ENCODE measurements at places on chromosomes 12 and 14.

- DNase-seq: no peak
These were observed 98.7 kb upstream of the PLXNC1 start for GRCh38 chr12:94049718-94050117.

GRCh38 chr14:98218218-98218617, 1053.8 kb downstream of the BCL11B start:
- DNase-seq: no peak

DNA sequence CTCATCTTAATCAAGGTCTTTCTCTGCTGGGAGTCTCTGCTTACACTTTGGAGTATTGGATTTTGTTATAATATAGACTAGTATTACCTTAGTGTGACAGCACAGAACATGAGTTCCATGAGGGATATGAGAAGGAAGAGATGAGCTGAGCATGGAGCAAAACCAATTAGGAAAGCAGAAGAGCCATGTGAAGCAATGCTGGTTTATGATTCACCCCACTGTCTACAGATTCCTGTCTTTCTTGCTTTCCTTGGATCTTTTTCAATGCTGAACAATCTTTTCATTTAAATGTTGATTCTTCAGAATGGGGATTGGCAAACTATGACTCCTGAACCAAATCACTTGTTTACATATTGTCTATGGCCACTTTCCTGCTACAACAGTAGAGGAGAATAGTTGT, 70.4 kb upstream of the KITLG start:
- DNase-seq: no peak

GRCh38 chr14:24903337-24903736, 146.6 kb downstream of the STXBP6 start:
- DNase-seq: peak; percentile 38

DNA sequence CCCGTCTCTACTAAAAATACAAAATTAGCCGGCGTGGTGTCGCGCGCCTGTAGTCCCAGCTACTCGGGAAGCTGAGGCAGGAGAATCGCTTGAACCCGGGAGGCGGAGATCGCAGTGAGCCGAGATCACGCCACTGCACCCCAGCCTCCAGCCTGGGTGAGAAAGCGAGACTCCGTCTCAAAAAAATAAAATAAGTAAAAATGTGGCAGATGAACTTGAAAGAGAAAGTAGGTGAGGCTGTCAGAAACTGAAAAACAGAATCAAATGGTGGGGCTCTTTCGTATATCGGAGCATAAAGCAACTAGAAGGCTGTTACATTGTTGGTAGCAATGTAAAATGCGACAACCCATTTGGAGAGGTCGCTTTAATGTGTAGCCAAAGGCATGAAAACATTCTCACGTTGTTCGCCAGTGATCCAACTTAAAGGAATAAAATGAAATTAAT, 767 bp upstream of the CCNT1 start:
- peak; percentile 8 for DNase-seq

DNA sequence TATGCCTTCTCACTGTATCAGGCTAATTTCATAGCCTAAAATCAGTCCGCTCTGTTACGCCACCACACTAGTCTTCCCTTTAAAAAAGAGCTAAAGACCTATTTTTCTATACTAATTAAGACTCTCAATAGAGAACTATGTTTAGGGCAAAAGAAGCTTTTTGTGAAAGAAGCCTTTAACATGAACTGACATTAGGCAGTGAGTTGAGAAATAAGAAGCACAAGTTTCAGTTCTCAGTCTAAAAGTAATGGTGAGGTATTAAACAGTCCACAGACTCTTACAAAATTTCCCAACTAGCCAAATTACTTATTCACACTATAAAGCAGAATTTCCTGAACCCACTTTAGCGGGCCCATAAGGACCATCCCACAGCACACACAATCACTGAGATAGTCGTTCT, 93.7 kb downstream of the SOX5 start:
- DNase-seq: no peak

- DNase-seq: no peak
These were observed 17.8 kb downstream of the SLC38A2 start for GRCh38 chr12:46354802-46355199.

- peak; percentile 30 for DNase-seq
These were observed 908 bp downstream of the ENTPD5 start for GRCh38 chr14:74018174-74018585.

DNA sequence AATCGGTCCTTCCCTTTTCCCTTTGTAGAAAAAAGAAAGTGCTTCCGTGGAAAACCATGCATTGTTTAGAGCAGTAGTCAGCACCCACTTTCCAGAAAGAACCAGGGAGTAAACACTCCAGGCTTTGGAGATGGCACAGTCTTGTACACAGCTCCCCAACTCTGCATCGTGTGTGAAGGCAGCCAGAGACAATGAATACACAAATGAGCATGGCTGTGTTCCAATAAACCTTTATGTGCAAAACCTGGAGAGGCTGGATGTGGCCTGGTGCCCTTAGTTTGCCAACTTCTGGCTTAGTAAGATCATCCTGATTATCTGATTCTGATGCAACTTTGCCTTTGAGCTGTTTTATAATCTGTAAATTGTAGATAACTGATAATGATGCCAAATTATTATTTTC, 463.4 kb upstream of the TMEM132C start:
- no peak for DNase-seq

- peak; percentile 11 for DNase-seq
These were observed 18.1 kb upstream of the IAPP start for GRCh38 chr12:21354641-21355040.

DNA sequence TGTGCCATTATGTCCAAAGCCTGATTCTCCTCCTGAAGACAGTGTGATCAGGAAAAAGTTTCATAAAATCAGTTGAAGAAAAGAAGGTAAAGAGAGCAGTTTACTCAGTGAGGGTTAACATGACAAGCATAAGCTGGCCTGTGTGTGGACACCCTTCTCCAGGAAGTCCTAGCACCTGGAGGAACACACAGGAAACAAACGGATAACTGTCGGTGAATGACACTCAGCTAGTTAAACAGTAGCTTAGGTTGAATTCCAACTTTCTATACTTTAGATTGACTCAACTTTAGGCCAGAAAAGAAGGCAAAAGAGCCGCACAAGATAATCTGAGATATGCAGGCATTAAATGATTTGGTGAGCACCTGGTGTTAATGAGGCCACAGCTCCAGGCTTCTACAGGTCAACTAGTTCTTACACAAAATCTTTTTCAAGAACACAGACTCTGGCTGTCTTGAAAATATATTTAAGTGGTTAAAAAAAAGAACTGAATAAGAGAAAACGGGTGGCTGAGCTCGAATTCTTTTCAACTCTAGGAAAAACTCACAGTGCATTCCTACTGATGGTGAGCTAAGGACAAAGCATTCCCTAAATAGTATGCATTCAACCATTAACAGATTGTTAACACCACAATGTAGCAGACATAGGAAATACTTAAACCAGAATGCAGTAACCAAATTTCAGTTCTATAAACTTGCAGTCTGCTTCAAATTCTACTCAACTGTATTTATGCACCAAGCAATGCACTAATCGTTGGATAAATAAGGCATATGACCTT, 56.9 kb upstream of the TSPAN8 start:
- no peak for DNase-seq

- DNase-seq: no peak
These were observed 386.8 kb downstream of the TMEM121 start for GRCh38 chr14:105913221-105913620.

- no peak for DNase-seq
These were observed 733 bp downstream of the TTC7B start for GRCh38 chr14:90815572-90815821.

DNA sequence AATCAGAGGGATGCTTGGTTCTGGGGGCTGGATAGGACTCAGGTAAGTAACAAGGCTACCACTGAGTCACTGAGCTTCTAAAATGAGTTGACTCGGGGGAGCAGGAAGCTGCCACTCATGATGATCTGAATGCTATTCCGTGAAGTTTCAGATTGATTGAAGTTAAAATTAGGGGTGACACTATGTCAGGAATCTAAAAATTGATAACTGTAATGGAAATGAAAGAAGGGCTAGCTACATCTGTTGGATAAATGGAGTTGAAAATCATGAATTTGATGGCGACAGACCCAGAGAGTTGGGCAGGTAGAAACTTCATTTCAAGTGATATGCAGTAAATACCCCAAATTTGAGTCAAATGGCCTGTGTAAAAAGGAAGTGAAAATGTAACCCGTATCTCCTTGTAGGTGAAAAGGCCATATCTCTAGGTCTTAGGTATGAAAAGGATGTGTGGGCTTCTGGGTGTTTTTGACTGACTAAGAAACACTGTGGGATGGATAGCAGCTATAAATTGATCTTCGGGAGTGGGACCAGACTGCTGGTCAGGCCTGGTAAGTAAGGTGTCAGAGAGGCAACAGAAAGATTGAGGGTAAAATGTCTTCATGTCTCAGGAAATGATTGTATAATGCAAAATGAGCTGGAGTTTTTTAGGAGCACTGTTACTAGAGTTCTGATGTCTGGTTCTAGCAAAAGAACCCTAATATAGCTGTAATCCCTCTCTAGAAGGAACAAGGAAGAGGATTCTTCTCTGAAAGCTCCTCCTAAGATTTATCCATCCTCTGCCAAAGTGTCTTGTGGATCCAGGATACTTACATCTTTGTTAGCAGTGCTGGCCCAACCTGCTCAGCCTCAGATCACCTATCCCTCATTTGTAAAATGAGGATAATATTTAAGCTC, 57.3 kb downstream of the DAD1 start:
- no peak for DNase-seq

DNA sequence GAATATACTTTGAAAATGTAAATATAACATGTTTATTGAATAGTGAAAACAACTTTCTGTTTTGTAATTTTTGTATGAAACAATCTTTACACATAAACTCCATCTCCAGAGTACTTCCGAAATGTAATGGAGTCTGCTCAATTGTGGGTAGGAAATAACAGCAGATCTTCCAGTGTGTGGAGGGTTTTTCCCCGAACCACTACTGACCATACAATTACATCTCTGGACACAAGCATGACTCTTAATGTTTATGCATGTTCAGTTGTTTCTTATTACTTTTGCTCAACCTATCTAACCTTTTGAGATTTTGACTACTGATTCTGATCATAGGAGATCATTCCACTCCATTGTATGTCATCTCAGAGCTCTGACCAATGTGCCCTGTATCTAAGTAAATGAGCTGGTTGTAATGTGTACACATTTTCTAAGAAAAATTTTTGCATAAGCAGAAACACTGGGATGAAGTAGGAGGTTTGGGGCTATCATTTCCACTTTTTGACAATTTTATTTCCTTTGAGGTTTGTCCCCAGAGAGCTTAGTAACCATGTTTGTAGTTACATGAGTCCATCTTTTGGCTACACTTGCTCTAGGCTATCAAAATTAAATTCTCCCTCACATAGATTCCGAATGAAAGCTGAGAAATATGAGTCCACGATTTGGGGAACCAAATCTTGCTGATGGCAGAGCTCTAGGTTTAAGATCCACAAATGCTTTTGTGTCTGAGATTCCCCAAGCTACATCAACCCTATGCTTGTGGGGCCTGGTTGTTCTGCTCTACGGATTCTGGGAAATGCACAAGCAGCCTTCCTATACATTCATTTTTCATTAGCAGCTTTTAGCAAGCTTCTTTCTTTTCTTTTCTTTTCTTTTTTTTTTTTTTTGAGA, 21.4 kb upstream of the CLEC4D start:
- DNase-seq: no peak

DNA sequence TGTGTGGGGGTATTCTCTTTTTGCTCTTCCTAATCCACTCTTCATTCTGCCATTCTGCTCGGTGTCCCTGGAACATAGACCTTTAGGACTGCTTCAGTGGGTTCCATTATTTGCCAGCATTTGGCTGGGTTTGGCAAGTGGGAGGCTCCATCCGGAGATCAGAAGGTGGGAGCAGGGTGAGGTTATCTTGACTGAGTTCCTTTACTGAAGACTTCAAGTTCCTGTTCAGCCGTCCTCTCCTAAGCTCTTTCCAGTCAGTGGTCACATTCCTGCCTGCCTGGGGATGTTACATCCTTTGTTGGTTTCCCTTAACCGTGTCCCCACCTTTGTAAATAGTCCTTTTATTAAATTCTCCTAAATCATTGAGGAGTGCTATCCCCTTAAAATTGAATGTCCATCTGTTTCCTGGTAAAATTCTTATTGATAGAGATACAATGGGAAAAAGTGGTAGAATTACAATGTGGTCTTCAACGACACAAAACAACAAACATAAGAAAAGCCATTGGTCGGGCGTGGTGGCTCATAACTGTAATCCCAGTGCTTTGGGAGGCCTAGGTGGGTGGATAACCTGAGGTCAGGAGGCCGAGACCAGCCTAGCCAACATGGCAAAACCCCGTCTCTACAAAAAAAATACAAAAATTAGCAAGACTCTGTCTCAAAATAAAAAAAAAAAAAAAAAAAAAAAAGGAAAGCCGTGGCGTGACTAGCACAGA, 5.0 kb upstream of the MIA2 start:
- DNase-seq: no peak

- DNase-seq: no peak
These were observed 273.6 kb downstream of the SUDS3 start for GRCh38 chr12:118649765-118650585.

GRCh38 chr14:29857551-29857950, 70.1 kb downstream of the PRKD1 start:
- no peak for DNase-seq

DNA sequence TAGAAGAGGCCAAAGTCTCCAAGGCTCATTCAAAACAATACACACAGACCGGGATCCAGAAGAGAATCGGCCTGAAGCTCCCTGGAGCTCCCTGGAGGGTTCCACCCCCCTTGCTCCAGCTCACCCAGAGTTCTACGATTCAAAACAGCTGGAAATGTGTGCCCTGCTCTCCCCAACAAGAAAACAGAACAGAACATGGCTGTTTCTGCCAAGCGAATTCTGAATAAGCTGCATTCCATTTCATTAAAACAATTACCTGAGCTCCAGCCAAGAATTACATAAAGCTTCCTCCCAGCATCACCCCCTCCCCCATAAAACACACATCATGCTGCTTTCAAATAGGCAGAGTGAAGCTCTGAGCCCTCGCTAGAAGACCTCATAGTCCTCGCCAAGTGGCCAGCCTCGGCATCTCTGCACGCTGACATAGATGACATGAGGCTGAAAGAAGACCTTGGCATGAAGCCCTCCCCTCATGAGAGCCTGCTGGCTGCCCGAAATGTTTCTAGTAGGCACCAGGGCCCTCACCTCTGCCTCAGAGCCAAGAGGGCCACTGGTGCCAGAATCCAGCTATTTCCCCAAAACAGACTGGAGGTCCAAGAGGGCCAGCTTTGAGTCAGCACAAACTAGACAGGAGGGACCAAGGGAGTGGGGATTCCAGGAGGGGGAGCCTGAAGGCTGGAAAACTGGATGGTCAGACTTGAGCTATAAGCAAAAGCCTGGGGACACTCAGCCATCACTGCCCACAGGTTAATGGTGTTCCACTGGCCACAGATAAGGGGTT, 8.3 kb downstream of the PXN start:
- DNase-seq: peak; percentile 86
